ENCODE measurements at places on chromosomes 11 and 22.

GRCh38 chr11:2088746-2089535 is 50.2 kb downstream of the IGF2 start:
- DNase-seq, result no peak

DNA sequence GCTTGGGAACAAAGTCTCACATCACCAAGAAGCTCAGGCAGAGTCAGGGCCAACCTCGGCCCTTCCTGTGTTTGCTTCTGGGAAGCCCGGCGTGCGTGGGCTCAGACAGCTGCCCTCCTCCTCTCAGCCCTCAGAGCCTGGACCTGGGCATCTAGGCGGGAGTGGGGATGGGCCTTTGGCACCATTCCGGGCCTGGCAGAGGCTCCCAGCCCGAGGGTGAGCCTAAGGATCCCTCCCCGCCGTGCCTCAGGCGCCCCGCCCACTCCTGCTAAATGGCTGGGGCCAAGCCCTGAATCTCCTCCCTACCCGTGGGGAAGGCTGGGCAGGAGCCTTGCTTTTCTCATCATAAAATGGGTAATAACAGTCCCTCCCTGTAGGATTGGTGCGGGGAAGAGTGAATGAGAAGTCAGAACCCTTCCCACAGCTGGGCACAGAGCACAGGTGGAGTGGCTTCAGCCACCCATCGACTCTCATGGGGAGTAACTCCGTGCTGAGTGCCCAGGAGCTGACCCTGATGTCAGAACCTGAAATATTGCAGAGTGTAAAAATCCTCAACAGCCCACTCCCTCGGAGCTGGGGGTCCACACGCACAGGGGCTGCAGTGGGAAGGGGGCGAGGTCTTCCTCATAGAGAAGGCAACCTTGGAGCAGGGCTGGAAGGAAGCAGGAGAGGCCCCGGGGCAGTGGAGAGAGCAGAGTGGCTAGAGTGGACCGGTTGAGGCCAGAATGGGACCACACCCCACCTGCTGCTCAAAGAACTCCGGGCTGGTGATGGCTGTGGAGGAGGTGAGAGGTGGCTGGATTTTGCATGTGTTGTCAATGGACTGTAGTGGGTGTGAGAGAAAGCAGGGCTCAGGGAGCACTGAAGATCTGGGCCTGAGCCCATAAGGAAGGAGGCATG is 18.8 kb upstream of the CDKN1C start:
- DNase-seq, result no peak

DNA sequence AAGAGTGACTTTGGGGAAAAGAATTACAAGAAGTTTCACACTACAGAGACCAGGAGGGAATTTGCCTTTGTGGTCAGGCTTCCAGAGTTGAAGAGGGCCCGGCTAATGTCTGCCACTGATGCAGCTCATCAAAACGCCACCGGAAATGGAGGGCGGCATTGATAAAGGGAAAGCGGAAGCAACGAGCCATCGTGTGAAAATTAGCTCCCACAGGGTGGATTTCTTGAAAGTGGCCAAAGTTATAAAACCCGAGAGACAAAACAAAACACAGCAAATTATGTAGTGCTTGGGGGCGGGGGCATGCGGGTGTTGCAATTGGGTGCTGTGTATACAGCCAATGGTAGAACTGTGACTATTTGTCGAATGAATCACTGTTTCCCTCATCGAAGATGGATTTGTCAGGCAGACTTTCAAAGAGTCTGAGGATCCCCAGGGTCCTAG is 113.0 kb downstream of the ADAMTS15 start:
- no peak for DNase-seq

GRCh38 chr22:37421468-37421877 is 5.8 kb downstream of the ELFN2 start:
- no peak for DNase-seq

DNA sequence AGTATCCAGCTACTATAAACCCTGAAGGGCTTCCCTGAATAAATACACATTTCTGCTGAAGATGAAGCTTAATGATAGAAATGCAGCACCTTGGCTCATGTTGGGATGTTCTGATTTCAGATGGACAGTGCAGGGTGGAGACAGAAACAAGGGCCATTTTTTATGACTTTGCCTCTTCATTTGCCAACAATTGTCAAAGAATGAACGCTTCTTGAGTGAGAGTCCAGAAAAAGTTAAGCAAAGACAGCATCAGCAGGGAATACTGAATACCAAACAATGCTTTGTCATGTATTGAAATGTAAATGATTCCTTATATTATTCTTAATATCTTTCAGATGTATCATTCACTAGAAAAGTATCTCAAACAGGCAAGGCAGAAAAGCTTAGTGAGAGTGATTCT is 84.9 kb downstream of the TRPC6 start:
- DNase-seq, result no peak

DNA sequence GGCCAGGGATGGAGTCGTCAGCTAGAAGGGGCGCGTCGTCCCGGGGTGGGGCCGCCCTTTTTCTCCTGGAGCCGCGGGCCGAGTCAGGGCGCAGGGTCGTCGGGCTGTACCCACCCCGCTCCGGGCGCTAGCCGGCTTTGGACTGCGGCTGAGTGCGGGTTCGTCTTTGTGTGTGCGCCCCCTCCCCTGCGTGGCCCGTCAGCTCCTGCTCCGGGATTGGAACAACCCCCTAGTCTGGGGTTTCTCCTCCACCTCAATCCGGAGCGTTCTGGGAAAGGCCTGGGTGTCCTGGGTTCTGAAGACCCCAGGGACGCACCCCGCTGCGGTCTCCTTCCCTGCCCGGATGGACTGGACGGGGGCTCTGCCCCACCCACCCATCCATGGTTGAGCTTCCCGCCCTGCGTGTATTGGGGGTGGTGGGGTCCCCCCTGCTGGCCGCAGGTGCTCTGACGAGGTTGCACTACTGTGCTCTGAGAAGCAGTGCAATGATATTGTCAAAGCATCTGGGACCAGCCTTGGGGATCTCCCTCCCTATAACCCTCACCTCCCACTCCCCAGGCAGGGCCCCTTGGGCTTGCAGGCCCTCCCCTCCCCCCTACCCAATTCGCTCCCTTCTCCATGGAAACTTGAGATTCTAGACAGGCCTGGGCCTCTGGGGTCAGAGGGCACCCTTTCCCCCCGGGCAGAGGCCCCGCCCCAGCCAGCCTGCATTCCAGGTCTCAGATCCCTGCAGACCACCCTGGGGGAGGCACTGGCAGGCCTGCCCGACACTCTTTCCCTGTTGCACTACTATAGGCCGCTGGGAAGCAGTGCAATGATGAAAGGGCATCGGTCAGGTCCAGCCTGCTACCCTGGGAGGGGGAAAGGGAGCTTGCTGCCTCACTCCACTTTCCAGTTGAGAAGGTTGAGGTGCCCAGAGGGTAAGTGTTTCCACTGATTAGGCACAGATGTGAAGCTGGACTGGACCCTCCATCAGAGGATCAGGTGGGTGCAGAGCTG is 10.7 kb downstream of the SDF2L1 start:
- DNase-seq, result no peak

GRCh38 chr11:78646564-78647185 is 72.0 kb upstream of the NARS2 start:
- no peak for DNase-seq

- DNase-seq, result no peak
Observed at GRCh38 chr11:77060234-77060633, 6.5 kb upstream of the CAPN5 start.

- no peak for DNase-seq
Observed at GRCh38 chr11:93765551-93765950, 18.5 kb upstream of the MED17 start.

- DNase-seq, result no peak
Observed at GRCh38 chr11:17748761-17749721, 14.5 kb downstream of the KCNC1 start.

GRCh38 chr11:10459029-10459970 is 4.2 kb downstream of the AMPD3 start:
- DNase-seq, result no peak

DNA sequence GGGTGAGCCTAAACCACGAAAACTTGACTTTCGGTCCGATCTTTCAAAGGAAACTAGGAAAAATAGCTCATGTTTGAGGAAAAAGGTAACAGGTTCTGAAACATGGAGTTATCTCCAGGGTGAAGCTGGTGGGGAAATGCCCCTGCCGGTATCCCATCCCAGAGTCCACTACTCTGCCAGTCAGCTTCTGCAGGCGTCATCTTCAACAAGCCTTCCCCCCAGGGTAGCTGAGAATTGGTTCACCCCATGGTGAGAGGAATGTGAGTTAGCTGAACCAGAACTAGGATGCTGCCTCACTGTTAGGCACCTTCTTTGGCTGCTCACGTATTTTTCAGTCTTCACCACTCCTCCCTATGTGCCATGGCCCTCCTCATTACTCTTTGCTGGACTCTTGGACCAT is 1.1 kb downstream of the GVQW3 start:
- DNase-seq, result no peak

DNA sequence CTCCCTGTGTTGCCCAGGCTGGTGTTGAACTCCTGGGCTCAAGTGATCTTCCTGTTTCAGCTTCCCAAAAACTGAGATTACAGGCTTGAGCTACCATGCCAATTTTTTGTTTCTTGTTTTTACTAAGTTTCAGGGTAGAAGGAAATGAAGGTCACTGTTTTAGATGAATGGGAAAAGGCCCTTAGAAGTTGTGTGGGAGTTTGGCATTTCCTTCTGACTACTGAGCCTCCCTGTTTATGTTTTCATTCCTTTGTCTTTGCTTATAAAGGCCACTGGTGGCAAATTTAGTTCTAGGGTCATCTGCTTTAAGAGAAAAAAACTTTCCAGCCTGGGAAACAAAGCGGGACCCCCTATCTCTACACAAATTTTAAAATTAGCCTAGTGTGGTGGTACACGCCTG is 22.1 kb downstream of the SRPRA start:
- DNase-seq, result no peak

DNA sequence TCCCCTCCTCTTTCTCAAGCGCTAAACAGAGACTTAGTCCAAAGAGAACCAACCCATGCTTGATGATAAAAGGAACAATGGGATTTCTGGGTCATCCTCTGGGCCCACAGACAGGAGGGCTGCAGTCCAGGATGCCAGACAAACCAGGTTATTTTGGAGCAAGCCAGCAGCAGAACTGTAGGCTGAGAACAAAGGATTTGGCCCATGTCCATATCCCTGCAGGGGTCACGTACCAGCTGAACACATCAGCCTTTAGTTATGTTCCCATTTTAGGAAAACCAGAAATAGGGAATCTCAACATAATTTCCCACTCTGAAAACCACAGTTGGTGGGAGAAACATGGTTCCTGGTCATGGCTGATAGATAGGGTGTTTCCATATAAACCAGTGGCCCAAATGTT is 533.6 kb upstream of the CADM1 start:
- no peak for DNase-seq
